ENCODE measurements at places on chromosomes 3 and 15. TPM values are rescaled to one million over a fixed set of nuclear protein-coding genes. Genes with fewer than 3 reads are reported as not detected.

- H3K4me1 ChIP-seq = no peaks in the 10 kb centered on the region
- H3K27ac ChIP-seq = no peak overlapping the region
- H3K27me3 ChIP-seq = peaks cover 3% of the 10 kb centered on the region
- no peak overlapping the region for H3K4me3 ChIP-seq
- H3K36me3 ChIP-seq = no peaks in the 10 kb centered on the region
- DNase-seq = no peak
These were observed 355.3 kb upstream of the RORA start for GRCh38 chr15:61584410-61584809.

DNA sequence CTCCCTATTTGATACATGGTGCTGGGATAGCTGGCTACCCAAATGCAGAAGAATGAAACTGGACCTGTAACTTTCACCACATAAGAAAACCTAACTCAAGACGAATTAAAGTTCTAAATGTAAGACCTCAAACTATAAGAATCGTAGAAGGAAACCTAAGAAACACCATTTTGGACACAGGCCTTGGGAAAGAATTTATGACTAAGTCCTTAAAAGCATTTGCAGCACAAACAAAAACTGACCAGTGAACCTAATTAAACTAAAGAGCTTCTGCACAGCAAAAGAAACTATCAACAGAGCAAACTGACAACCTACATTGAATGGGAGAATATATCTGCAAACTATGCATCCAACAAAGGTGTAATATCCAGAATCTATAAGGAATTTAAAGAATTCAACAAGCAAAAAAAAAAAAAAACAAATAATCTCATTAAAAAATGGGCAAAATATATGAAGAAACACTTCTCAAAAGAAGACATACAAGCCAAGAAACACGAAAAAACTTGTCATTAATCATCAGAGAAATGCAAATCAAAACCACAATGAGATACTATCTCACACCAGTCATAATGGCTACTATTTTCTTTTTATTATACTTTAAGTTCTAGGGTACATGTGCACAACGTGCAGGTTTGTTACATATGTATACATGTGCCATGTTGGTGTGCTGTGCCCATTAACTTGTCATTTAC lies 37.0 kb downstream of the HDGFL3 start:
- DNase-seq = no peak
- H3K27me3 ChIP-seq = no peaks in the 10 kb centered on the region
- H3K4me3 ChIP-seq = no peak overlapping the region
- H3K36me3 ChIP-seq = peaks cover 7% of the 10 kb centered on the region

- peaks cover 1% of the 10 kb centered on the region for H3K27me3 ChIP-seq
- peak; percentile 59 for DNase-seq
- peak overlapping the region; percentile 82 for H3K4me3 ChIP-seq
- H3K27ac ChIP-seq = peak overlapping the region; percentile 83
- peaks cover 55% of the 10 kb centered on the region for H3K4me1 ChIP-seq
- peaks cover under 1% of the 10 kb centered on the region for H3K36me3 ChIP-seq
These were observed 74.1 kb upstream of the POMGNT2 start for GRCh38 chr3:43180027-43180426.

GRCh38 chr3:79751703-79752102 lies 16.1 kb downstream of the ROBO1 start:
- H3K36me3 ChIP-seq = peaks cover 4% of the 10 kb centered on the region
- H3K27ac ChIP-seq = no peak overlapping the region
- DNase-seq = no peak
- H3K4me1 ChIP-seq = no peaks in the 10 kb centered on the region

- no peak overlapping the region for H3K27ac ChIP-seq
- H3K36me3 ChIP-seq = no peaks in the 10 kb centered on the region
- no peaks in the 10 kb centered on the region for H3K4me1 ChIP-seq
- H3K4me3 ChIP-seq = no peak overlapping the region
These were observed 69.9 kb downstream of the COL8A1 start for GRCh38 chr3:99708207-99708745.

DNA sequence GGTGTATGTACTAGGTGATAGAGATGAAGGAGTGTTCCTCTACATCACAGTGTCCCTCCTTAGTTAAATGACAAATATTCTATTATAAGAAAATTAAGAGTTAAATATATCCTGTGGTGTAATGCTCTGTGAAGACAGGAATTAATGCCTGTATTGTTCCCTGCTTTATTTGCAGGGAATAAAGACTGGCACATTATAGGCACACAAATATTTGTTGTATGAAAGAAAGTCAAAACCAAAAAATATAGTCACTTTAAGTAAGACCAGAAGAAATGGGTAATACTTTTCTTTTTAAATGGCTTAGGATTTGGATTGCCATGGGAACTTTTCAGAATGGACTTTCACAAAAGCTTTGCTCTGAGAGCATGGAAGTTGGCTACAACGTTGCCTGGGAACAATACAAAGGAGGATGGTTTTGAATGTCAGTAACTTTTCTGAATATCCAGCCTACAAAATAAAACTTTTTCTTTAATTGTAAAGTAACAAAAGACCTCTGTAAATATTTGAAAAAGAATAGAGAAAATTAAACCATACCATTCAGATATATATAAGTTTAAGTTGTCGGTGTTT lies 158.0 kb upstream of the P2RY1 start:
- H3K4me1 ChIP-seq = no peaks in the 10 kb centered on the region
- H3K36me3 ChIP-seq = no peaks in the 10 kb centered on the region
- no peak overlapping the region for H3K27ac ChIP-seq
- no peak for DNase-seq
- H3K27me3 ChIP-seq = peaks cover 2% of the 10 kb centered on the region

GRCh38 chr3:41212088-41212487 lies 12.8 kb downstream of the CTNNB1 start:
- no peak for DNase-seq
- H3K4me1 ChIP-seq = peaks cover 88% of the 10 kb centered on the region
- H3K36me3 ChIP-seq = no peaks in the 10 kb centered on the region
- peak overlapping the region; percentile 20 for H3K27ac ChIP-seq
- H3K27me3 ChIP-seq = peaks cover 5% of the 10 kb centered on the region

- H3K36me3 ChIP-seq = no peaks in the 10 kb centered on the region
- no peaks in the 10 kb centered on the region for H3K27me3 ChIP-seq
- no peak for DNase-seq
- H3K4me1 ChIP-seq = peaks cover 1% of the 10 kb centered on the region
- H3K4me3 ChIP-seq = no peak overlapping the region
- H3K27ac ChIP-seq = no peak overlapping the region
These were observed 102.0 kb upstream of the PLXNA1 start for GRCh38 chr3:126880901-126881300.

DNA sequence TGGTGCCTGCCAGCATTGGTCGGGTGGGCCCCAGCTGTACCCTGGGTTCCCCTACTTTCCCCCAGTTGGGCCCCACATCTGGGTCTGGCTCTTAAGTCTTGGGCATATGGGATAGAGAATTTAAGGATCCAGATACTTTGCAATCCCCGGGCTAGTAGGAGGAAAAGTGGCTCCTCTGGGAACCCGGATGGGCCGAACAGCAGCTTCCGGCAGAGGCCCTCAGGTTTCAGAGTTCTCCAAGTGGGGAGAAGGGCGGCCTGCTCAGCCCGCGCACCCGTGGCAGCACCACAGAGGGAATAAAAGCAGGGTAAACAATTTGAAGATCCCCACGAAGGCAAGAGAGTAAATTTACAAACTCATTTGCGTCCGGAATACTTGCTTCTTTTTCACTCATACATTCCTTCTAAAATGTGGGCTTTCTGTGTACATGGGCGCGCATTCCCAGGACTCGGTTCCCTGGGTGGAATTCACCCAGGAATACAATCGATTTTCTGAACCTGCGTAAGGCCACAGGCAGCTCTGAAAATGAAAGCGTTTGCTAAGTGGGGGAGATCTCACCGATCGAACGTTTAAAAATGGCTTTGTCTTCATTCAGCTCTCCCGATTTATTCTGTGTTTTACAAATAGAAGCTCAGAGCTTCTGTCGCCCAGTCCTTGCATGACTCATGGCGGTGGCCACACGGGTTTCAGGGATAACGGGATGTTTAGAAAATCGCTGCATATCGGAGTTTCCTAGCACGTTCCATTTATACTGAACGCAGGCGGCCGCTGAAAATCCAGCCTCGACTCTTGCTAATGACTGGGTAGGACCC lies 74.0 kb upstream of the POLG start:
- H3K4me1 ChIP-seq = peaks cover 40% of the 10 kb centered on the region
- no peaks in the 10 kb centered on the region for H3K36me3 ChIP-seq
- DNase-seq = no peak
- H3K4me3 ChIP-seq = peak overlapping the region; percentile 85
- H3K27me3 ChIP-seq = peaks cover 70% of the 10 kb centered on the region
- no peak overlapping the region for H3K27ac ChIP-seq

GRCh38 chr3:168416446-168416845 lies 320.7 kb upstream of the GOLIM4 start:
- no peak overlapping the region for H3K27ac ChIP-seq
- H3K4me3 ChIP-seq = no peak overlapping the region
- no peak for DNase-seq
- no peaks in the 10 kb centered on the region for H3K27me3 ChIP-seq
- no peaks in the 10 kb centered on the region for H3K4me1 ChIP-seq

- H3K27me3 ChIP-seq = peaks cover 7% of the 10 kb centered on the region
- H3K4me1 ChIP-seq = peaks cover 32% of the 10 kb centered on the region
- H3K4me3 ChIP-seq = no peak overlapping the region
- H3K27ac ChIP-seq = no peak overlapping the region
- DNase-seq = no peak
These were observed 17.1 kb upstream of the TASOR start for GRCh38 chr3:56700151-56700550.

DNA sequence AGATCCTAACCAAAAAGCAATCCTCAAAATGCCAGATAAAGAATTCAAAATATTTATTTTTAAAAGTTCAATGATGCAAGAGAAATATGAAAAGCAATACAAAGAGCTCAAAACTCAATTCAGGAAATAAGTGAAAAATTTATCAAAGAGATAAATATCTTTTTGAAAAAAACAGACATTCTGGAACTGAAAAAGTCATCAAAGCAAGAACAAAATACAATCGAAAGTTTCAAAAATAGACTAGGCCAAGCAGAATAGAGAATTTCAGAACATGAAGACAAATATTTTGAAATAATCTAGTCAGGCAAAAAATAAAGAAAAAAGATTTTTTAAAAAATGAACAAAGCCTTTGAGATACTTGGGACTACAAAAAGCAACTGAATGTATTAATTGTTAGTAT lies 83.4 kb upstream of the STT3B start:
- no peaks in the 10 kb centered on the region for H3K36me3 ChIP-seq
- DNase-seq = no peak
- no peak overlapping the region for H3K4me3 ChIP-seq
- H3K27me3 ChIP-seq = peaks cover 1% of the 10 kb centered on the region
- H3K4me1 ChIP-seq = peaks cover 10% of the 10 kb centered on the region

GRCh38 chr15:89196994-89197393 lies 24.4 kb downstream of the RLBP1 start:
- H3K27ac ChIP-seq = peak overlapping the region; percentile 65
- H3K36me3 ChIP-seq = peaks cover 20% of the 10 kb centered on the region
- H3K4me1 ChIP-seq = no peaks in the 10 kb centered on the region
- no peak for DNase-seq
- no peak overlapping the region for H3K4me3 ChIP-seq

DNA sequence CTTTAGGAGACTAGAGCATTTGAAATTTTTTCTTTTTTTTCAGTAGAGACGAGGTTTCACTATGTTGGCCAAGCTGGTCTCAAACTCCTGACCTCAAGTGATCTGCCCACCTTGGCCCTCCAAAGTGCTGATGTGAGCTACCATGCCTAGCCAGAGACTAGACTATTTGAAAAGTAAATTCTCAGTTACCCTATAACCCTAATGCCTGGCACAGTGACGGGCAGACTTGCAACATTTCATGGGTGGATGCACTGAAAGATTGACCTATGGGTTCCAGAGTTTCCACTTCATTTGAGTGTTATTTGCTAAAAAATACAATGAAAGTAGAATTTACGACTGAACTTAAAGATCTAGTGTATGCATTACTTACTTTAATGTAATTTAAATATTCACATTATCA lies 45.7 kb upstream of the LIPC start:
- no peak overlapping the region for H3K4me3 ChIP-seq
- H3K27me3 ChIP-seq = peaks cover 2% of the 10 kb centered on the region
- DNase-seq = no peak
- H3K36me3 ChIP-seq = no peaks in the 10 kb centered on the region

GRCh38 chr3:86416334-86416733 lies 574.6 kb downstream of the VGLL3 start:
- no peak overlapping the region for H3K27ac ChIP-seq
- no peak for DNase-seq
- H3K4me1 ChIP-seq = no peaks in the 10 kb centered on the region
- H3K27me3 ChIP-seq = no peaks in the 10 kb centered on the region
- H3K36me3 ChIP-seq = no peaks in the 10 kb centered on the region
- no peak overlapping the region for H3K4me3 ChIP-seq

DNA sequence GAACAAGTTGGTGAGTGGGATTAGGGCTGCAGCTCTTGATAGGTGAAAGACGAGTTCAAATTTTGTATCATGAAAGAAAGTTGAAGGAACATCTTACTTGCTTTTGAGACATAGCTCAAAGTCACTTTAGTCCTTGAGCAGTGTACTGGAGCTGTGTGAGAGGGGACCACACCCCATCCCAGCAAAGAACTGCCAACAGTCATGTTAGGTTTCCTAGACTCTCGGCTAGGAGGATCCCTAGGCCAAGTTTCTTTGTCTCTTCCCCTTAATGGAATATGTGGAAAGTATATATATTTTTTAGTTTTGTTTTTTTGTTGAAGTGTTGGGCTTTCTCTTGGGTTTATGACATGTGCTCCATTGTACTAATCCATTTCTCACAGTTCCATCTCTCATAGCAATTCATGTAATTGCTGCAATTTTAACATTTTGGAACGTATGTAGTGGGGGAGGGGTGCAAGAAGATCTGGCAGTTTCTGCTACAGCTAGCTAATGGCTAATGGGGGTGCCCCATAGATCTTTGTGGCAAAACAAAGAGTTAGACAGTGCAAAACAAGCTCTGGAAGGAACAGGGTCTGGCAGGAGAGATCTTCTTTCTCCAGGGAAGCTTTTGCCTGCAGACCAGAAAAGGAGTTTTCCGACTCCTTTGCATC lies 25.1 kb downstream of the TLNRD1 start:
- no peak for DNase-seq
- H3K4me3 ChIP-seq = no peak overlapping the region
- no peak overlapping the region for H3K27ac ChIP-seq
- H3K4me1 ChIP-seq = peaks cover 1% of the 10 kb centered on the region

GRCh38 chr3:129722527-129722926 lies 116.1 kb upstream of the PLXND1 start:
- H3K4me3 ChIP-seq = no peak overlapping the region
- no peaks in the 10 kb centered on the region for H3K36me3 ChIP-seq
- no peaks in the 10 kb centered on the region for H3K4me1 ChIP-seq
- DNase-seq = no peak

GRCh38 chr3:138725116-138725515 lies 109.6 kb downstream of the PIK3CB start:
- H3K4me1 ChIP-seq = no peaks in the 10 kb centered on the region
- peaks cover under 1% of the 10 kb centered on the region for H3K27me3 ChIP-seq
- no peak overlapping the region for H3K4me3 ChIP-seq
- DNase-seq = no peak
- H3K36me3 ChIP-seq = peaks cover 13% of the 10 kb centered on the region

- H3K27me3 ChIP-seq = no peaks in the 10 kb centered on the region
- no peak overlapping the region for H3K27ac ChIP-seq
- peaks cover 31% of the 10 kb centered on the region for H3K36me3 ChIP-seq
- no peaks in the 10 kb centered on the region for H3K4me1 ChIP-seq
- no peak for DNase-seq
- no peak overlapping the region for H3K4me3 ChIP-seq
These were observed 61.6 kb downstream of the ULK4 start for GRCh38 chr3:41900265-41900664.

DLEC1 gene
- polyA plus RNA-seq = 0.84 TPM

GPR62 gene
- not detected for polyA plus RNA-seq

PAQR5 gene
- polyA plus RNA-seq = not detected

ASB14 gene
- not detected for polyA plus RNA-seq

MOBP gene
- polyA plus RNA-seq = not detected

IQCH gene
- 0.70 TPM for polyA plus RNA-seq

PARP6 gene
- 11.0 TPM for polyA plus RNA-seq

TMEM40 gene
- 7.0 TPM for polyA plus RNA-seq

WDR93 gene
- not detected for polyA plus RNA-seq

BUB1B gene
- polyA plus RNA-seq = 0.99 TPM

NR2E3 gene
- not detected for polyA plus RNA-seq
